ENCODE measurements at places on chromosomes 6 and 20. TPM values are rescaled to one million over a fixed set of nuclear protein-coding genes. Genes with fewer than 3 reads are reported as not detected.

The MTG2 gene
- total RNA-seq = 32.7 TPM

The BTBD9 gene
- total RNA-seq = 6.1 TPM

The GNMT gene
- total RNA-seq = 0.33 TPM

The ZBTB46 gene
- total RNA-seq = 20.0 TPM

The RNF182 gene
- total RNA-seq = 6.1 TPM

The TRIM40 gene
- not detected for total RNA-seq

The NR2E1 gene
- not detected for total RNA-seq

The MARCKS gene
- 92.7 TPM for total RNA-seq

The SLC22A3 gene
- 23.9 TPM for total RNA-seq

The NRSN1 gene
- total RNA-seq = not detected

The WFDC2 gene
- 16.5 TPM for total RNA-seq

The MYO6 gene
- total RNA-seq = 10.6 TPM

The HMGA1 gene
- total RNA-seq = 1,892 TPM

The SLC4A11 gene
- total RNA-seq = 3.1 TPM

The ZSCAN23 gene
- total RNA-seq = 6.5 TPM

The TNFRSF6B gene
- not detected for total RNA-seq

The PNLDC1 gene
- total RNA-seq = not detected

The COL21A1 gene
- total RNA-seq = 0.28 TPM

The C6orf58 gene
- total RNA-seq = not detected

The ZNF76 gene
- 17.2 TPM for total RNA-seq
